ENCODE measurements at places on chromosomes 2 and 18.

GRCh38 chr18:55331301-55331700 lies 256.7 kb downstream of the TCF4 start:
- DNase-seq, result no peak

- DNase-seq, result no peak
Measured at GRCh38 chr2:17918789-17919188, 40.3 kb downstream of the KCNS3 start.

GRCh38 chr18:9842448-9842847 lies 43.3 kb upstream of the TXNDC2 start:
- DNase-seq, result no peak

DNA sequence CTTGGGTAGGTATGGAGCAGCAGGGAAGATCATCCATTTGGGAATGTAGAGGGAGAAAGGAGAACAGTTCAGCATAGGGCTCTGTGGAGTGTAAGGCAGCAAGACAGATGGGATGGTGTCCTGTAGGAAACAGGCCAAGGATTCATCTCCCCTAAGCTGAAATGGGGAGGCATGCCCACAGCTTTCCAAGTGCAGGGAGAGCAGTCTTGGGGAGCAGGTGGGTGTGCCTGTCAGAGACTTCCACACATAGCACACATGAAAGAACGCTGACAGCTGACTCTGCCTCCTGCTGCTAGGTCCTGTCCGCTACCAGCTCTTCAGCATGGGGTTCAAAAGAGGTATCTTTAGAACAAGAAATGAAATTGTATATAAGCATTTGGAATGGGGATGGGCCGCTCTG lies 9.0 kb downstream of the SETBP1 start:
- DNase-seq, result no peak

DNA sequence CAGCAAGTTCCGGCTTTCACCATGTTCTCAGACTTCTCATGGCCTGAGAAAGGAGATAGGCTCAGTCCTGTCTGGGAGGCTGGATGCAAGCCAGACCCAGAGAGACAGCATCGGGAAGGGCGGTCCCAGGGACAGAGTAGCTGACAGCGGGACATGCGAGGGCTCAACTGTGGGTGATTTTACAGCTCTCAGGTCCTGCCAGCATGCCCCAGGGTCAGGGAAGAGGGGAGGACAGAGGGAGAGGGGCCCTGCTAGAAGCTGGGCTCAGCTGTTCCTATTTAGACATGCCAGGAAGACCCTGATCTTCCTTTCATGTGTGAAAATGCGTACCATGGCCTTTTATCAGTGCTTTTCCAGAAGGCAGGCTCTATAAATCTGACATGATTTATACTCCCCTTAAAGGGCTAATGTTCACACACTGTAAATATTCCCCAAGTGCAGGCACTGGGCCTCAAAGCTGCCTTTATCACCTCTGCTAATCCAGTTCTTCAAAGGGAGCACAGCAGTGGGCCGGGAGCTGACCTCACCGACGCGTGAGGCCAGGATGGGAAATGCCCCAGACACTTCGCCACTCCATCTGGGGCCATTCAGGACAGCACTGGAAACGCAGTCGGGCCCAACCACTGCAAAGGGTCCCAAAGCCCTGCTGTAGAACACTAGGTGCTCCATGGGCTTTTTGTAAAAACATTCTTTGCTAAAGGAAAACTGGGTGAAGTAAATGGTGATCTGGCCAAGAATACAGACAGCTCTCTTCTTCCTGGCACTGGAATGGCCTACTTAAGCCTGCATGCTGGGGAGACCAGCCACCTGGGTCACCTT lies 96.1 kb upstream of the LMAN1 start:
- no peak for DNase-seq

DNA sequence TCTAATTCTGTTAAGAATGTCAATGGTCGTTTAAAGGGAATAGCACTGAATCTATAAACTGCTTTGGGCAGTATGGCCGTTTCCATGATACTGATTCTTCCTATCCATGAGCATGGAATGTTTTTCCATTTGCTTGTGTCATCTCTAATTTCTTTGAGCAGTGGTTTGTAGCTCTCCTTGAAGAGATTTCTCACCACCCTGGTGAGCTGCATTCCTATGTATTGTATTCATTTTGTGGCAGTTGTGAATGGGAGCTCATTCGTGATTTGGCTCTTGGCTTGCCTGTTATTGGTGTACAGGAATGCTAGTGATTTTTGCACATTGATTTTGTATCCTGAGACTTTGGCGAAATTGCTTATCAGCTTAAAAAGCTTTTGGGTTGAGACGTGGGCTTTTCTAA lies 38.3 kb upstream of the WDR75 start:
- DNase-seq, result no peak

DNA sequence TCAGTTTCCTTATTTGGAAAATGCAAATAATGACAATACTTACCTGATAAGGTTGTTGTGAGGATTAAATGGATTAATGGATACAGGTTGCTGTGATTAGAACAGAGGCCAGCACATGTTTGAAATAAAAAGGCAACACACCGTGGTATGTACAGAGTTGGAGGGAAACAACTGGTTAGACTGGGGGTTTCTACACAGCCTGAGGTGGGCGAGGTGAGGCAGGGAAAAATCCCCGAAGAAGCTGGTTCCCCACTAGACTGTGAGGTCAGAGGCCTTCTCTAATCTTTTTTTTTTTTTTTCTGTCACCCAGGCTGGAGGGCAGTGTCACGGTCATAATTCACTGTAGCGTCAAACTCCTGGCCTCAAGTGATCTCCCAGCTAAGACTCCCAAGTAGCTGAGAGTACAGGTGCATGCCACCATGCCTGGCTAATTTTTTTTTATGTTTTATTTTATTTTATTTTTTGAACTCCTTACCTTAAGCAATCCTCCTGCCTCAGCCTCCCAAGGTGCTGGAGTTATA lies 1.2 kb upstream of the E2F6 start:
- DNase-seq, result no peak

- DNase-seq, result no peak
Measured at GRCh38 chr2:30686000-30686399, 121.2 kb downstream of the CAPN13 start.

- no peak for DNase-seq
Measured at GRCh38 chr2:25123682-25124081, 44.7 kb downstream of the POMC start.
